Foreskin keratinocyte (primary cell): ENCODE measurements at places on chromosomes 1 and 21.

DNA sequence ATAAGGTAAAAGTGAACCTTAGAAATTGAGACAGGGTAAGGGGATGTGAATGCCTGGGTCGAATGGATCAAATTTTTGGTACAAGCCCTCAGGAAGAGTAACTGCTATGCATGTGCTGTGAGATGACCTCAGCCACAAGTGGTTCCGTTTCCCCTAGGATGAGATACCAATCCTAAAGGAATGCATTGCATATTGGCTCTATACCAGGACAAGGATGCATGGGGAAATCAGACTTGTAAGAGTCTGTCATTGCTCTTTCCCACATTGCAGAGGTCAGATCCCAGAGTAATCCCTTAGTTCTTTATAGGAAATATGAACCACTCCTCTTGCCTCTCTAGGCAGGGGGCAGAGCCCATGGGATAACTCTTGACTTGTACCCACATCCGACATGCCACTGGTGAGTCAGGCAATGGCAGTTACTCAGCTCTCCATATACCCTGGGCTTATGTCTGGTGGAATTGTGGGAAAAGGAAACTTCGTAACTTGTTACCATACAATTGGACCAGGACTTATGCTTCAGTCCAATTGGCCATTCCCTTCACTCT is 428.3 kb upstream of the ZRANB2 start:
- DNase-seq: no peak

DNA sequence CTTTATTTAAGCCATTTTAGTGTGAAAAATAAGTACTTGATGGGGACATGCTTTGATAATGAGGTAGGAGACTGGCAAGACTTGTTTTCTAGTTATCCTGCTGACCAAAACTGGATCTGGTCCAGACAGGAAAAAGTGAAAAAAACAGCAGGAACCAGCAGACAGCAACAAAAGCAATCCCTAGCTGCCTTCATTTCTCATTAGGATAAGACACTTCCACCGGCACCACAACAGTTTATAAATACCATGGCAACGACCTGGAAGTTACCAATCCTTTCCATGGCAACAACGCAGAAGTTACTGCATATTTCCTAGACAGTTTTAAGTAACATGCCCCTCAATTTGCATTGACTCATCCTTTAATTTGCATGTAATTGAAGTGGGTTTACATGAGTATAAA is 993.8 kb upstream of the NCAM2 start:
- DNase-seq: no peak

- DNase-seq: peak; percentile 47
Observed at GRCh38 chr1:14113841-14114567, 414.0 kb downstream of the PRDM2 start.

DNA sequence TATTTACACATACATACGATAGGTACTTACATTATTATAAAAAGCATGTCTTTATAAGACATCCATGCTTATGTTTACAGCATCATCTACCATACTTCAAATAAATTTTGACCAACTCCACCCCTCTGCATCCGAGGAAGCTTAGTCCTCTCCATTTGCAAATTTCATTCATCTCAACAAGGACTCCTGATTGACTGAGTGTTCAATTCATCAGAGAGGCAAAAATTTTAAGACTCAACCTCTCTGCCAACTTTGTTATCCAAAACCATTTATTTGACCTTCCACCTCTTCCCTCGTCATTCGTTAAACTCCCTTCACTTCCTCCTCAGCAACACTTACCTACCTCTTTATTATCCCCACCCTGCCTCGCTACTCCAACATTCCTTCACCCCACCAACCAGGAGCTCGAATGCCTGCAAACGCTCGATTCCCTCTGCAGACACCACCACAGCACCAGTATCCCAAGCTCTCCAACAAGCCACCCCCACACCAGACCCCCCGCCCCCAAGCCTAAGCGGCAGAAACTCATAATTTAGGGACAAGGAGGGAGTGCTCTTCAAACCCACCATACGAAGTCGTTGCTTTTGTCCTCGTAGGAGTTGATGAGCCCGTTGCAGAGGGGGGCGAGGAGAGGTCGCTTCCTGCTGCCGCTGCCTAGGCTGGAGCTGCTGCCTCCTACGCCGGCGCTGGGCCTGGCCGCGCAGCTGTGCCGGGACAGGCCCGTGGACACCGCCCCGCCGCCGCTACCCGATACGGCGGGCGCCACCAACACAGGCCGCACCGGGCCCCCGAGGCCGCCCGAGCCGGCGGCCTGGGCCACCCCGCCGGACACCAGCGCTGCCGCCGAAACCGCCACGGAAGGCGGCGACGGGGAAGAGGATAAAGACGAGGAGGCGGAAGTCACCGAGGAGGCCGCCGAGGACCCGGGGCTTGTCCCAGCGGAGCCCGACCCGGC is 803 bp downstream of the COP1 start:
- DNase-seq: peak; percentile 32

- DNase-seq: peak; percentile 7
Observed at GRCh38 chr1:10380594-10381275, 18.1 kb upstream of the PGD start.

- DNase-seq: no peak
Observed at GRCh38 chr1:7615138-7615537, 156.0 kb upstream of the VAMP3 start.

GRCh38 chr1:62514746-62515423 is 78.0 kb downstream of the USP1 start:
- DNase-seq: no peak

DNA sequence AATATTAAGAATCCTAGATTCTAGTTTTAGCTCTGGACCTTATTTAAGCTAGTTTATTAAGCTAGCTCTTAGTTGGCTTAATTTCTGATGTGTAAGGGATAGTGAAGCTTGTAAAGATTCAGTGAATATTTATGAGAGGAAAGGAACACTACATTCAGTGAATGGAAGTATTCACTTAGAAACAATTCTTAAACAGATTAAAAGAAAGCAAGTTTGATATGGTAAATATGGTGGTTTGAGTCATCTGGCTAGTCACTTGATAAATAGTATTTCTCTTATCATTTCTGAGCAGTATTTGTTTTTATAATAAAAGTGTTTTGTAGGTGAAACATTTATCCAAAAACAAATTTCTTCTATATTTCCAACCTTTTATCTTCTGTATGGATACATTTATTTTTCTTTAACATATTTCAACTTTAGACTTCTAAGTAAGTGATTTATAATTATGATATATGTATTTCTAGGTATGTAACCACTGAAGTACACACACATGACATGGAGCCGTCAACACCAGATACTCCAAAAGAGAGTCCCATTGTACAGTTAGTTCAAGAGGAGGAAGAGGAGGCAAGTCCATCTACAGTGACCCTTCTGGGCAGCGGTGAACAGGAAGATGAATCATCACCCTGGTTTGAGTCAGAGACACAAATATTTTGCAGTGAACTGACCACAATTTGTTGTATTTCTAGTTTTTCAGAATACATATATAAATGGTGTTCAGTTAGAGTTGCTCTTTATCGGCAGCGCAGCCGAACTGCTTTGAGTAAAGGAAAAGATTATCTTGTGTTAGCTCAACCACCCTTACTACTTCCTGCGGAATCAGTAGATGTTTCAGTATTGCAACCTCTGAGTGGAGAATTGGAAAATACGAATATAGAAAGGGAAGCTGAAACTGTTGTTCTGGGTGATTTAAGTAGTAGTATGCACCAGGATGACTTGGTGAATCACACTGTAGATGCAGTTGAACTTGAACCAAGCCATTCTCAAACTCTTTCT is 55.6 kb downstream of the SUCO start:
- peak; percentile 70 for DNase-seq

- no peak for DNase-seq
Observed at GRCh38 chr1:175820456-175821025, 77.1 kb upstream of the TNR start.

DNA sequence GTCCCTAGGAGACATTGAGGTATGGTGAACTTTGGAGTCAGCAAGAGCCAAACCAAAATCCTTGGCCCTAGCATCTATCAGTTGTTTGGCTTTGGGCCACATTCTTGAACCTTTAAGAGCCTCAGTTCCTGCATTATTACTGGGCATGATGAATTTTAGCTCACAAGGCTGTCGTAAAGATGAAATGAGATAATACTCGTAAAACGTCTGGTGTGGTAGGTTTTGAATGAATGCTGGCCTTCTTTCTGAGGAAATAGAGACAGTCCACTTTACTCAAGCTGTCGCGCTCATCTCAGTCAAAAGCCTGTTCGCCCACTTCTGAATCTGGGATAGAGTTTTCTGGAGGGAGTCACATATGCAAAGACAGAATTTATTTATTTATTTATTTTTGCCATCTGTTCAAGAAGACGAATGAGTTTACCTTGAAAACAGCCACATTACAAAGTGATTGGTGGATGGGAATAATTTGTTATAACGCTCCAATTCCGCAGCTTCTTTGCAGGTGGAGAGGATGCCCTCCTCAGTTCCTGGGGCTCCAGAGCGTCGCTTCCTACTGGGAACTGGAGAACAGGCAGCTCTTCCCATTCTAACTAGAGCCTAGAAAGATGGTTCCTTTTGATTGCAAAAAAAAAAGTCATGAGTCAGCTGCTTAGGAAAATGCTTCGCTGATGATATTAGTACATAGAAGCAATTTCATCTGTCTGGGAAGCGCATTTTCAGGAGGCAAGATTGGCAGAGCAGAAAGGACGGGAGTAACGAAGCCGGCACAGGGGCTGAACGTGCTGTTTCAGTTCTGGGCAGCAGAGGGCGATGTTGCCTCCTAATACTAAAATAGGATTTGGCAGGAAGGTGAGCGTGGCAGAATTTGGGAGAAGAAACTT is 49.9 kb upstream of the CYP2J2 start:
- DNase-seq: no peak

DNA sequence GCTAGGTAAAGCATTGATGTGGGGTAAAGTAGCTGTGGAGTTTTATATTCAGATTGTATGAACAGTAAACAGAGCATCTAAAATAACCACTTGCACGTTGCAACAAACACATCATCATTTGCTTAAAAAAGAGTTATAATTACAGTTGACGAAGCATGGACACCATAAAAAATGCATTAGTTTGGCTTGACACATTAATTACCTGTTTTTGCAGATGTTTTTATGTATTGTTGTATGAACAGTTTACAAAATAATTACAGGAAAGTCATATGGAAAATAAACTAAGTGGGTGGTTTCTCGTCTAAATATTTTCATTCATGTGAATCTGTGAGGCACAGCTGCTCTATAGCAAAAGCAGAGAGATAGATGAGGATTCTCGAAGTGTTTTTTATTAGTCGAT is 108.3 kb downstream of the RPS6KC1 start:
- no peak for DNase-seq

DNA sequence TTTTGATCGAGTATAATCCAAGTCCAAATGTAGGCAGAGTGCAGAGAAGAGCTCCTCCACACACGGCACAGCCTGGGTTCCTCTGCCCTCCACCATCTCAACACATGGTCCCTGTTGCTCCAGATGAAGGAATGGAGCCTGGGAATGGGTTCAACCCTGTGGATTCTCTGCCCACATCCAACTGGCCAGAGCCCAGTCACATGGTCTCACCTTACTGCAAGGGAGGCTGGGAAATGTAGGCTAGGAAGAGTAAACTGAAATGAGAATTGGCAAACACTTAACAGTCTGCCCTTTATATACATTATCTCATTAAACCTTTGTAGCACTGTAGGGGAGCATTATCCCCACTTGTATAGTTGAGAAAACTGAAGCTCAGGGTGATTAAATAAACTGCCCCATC is 60.1 kb upstream of the RAB4A start:
- no peak for DNase-seq

DNA sequence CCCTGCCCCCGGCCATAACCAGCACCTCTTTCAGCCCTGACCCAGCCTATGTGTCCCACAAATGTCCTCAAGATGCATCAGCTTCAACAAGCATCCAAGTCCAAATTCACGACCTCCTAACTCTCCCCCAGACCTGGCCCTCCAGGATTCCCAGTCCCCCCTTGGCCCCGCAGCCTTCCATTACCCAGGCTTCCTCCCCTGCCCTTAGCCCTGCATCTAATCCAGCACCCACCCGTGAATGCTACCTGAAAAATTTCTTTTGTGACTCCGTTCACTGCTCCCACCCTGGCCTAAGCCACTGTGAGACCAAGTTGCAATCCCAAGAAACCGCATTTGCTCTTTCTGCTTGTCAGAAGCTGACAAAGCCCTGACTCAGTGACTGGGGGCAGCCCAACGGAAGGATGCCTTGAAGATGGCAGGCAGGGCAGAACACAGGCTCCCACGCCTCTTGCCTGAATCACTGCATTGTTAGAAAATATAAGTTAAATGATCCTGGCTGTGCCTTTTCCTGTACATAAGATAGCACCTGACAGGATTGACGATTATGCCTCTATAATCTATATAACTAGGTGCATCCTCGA is 939 bp upstream of the MFAP2 start:
- peak; percentile 93 for DNase-seq

DNA sequence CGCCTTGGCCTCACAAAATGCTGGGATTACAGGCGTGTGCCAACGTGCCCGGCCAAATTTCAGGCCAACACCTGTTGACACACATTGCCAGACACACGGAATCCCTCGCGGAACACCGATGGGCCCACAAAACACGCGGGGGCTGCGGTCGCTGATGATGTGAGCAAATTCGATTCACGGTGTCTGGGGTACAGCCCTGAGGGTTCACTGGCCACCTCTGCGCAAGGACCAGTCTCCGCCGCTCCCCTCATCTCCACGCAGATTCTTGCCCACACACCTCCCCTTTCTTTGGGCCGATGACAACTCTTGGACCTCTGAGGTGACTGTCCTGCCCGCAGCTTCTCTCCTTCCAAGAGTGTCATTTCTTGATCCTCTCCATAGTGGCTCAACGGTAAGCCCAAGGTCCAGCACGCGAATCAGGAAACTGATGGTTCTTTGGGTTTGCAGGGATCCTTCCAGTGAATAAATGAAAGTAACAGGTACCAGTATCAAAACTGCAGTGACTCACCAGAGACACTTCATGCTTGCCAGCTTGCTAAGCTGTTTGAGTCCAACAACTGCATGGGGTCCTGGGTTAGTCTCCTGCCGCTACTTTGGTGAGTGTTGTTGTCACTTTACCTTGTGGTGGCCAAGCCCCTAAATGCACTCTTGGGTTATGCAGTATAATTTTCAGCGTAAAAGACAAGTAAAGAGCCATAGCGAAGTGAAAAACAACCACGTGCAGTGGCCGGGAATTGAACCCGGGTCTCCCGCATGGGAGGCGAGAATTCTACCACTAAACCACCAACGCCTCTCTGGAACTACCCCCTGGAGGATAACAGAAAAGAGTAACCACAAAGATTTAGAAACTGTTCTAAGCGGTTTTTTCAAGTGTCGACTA is 11.0 kb upstream of the RNU1-3 start:
- DNase-seq: peak; percentile 62

GRCh38 chr1:162996261-162996660 is 72.9 kb upstream of the RGS4 start:
- DNase-seq: no peak
